ENCODE measurements at places on chromosomes 4 and X.

DNA sequence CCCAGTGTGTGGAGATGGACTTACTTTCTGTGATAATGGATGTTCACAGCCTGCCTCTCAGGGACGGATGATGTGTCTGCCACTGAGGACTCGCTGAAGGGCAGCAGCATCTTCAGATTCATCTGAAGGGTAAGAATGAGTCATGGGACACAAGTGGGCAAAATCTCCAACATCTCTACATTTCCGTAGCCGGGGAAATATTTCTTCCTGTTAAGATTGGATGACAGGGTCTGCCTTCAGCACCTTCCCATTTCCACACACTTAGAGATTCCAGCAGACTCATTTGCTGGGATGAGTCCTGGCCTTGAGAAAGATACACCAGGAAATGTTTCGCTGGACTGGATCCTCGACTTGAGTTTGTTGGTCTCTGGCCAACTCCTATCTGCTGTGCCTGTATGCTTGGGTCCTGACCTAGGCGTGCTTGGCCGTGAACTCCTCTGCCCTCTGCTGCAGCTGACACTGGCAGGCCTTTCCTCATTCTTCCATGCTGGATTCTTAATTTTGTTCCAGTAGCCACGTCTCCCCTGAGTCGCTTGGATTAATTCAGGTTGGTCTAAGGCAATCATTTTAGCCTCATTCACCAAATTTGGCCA lies 46.5 kb upstream of the SOD3 start:
- DNase-seq: no peak

- no peak for DNase-seq
These were observed 132.4 kb upstream of the USP9X start for GRCh38 chrX:40952855-40953254.

DNA sequence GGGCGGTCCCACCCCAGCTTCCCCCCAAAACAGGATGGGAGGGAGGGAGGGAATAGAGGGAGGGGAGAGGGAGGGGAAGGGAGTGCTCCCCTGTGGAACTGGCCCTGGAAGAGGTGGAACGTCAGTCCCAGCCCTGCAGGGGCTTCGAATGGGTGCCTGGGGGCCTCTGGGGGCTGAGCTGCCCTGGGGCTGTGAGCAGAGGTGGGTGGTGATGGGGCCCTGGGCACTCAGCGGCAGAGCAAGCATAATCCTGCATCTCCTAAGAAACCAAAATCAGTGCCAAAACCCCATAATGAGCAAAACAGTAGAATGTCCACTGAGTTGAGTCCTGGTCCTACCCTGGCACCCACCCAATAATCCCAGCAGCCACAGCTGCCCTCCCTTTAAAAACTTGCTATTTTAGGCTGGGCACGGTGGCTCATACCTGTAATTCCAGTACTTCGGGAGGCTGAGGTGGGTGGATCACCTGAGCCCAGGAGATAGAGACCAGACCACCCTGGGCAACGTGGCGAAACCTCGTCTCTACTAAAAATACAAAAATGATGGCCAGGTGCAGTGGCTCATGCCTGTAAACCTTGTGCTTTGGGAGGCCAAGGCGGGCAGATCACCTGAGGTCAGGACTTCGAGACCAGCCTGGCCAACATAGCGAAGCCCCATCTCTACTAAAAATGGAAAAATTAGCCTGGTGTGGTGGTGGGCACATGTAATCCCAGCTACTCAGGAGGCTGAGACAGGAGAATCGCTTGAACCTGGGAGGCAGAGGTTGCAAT lies 11.1 kb downstream of the DOK7 start:
- no peak for DNase-seq

- no peak for DNase-seq
These were observed 631.9 kb downstream of the ADGRL3 start for GRCh38 chr4:61831987-61832386.

GRCh38 chr4:4341861-4342650 lies 44.8 kb upstream of the NSG1 start:
- no peak for DNase-seq

GRCh38 chrX:84187533-84188319 lies at the start of gene RPS6KA6:
Gene RPS6KA6 (minus strand): TSS chrX:84188199. CDS start chrX:84187899, 300 bp downstream.
- DNase-seq: no peak

- DNase-seq: no peak
These were observed 594.7 kb downstream of the SMARCA1 start for GRCh38 chrX:128928636-128929035.

DNA sequence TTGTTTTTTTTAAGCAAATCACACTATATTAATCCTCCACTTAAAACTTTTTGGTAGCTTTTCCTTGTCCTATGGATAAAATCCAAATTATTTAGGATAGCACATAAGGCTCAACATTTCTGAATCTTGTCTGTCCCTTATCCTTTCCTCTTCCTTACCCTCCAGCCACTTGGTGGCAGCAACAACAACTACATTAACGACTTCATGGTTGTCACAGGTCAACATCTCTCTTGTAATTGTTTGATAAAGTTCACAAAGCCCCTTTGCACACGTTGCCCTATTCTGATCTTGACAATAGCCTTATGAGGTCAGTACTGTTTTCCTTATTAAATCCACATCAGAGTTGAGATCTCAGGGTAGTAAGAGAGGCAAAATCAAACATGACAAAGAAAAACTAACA lies 269.0 kb upstream of the PABPC4L start:
- DNase-seq: no peak
